G401 (cell line): ENCODE measurements at places on chromosomes 11 and 22. TPM values are rescaled to one million over a fixed set of nuclear protein-coding genes. Genes with fewer than 3 reads are reported as not detected.

The NARS2 gene
- 34.6 and 54.9 TPM in 2 replicates for total RNA-seq

The APOBEC3A gene
- total RNA-seq = not detected in 2 replicates

The NXPE1 gene
- total RNA-seq = not detected in 2 replicates

The PSMD13 gene
- 175 and 208 TPM in 2 replicates for total RNA-seq

The BCO2 gene
- 1.1 TPM in 1 of 2 replicates, not detected in the other for total RNA-seq

The CEND1 gene
- 0.74 and 0.95 TPM in 2 replicates for total RNA-seq

The OR4D5 gene
- not detected in 2 replicates for total RNA-seq
